HepG2 (cell line): ENCODE measurements at places on chromosomes 4 and X.

DNA sequence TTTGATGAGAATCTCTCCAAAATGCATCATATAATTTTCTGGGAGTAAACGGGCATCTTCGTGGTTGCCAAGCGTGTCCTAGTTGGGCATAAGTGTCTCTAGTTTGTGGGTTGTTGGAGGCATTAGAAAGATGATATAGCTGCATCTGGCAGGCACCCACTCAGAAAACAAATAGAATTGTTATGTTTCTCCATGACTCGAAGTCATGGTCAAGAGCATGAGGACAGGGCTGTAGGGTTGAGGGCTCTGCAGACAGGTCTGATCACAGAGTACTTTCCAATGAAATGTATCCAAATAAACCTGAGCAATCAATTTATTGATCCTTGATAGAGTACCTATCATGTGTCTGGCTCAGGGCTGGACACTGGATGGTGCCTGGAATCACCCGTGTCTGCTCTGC is 82.7 kb downstream of the SORCS2 start:
- no peak for DNase-seq

DNA sequence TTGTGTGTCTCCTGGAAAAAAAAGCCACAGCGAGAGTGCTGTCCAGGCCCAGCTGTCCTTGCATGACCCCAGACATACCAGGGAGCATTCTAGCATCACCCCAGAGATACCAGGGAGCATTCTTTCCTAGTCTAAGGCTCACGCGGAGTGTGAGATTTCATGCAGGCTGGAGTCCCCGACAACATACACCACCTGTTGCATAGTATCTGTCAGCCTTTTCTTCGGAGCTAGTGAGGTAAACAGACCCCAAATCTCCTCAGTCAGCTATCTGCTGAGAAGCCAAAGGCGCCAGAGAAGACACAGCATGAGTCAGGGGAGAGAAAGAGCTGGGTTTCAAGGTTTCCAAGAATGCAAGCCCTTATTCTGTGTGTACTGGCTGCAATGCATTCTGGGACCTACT is 23.1 kb upstream of the ZXDA start:
- DNase-seq: no peak

- no peak for DNase-seq
These were observed 44.6 kb downstream of the FGFBP1 start for GRCh38 chr4:15893962-15894361.

DNA sequence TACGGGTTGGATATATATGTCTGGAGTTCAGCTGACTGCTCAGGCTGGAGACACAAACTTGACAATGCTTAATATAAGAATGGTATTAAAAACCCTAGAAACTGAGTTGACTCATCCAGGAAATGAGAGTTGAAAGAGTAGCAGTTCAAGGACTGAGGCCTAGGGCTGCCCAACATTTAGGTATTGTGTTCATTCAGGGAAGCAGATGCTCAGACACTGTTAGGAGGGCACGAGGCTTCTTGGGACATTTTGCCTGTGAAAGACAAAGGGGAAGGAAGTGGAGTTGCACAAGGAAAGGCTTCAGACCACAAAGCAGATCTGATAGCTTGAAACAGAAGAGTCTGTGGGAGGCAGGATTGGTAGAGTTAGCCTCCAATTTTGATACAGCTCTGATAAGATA is 52.0 kb upstream of the HS3ST1 start:
- no peak for DNase-seq

- no peak for DNase-seq
These were observed 99.3 kb downstream of the TEX11 start for GRCh38 chrX:70808942-70809940.

DNA sequence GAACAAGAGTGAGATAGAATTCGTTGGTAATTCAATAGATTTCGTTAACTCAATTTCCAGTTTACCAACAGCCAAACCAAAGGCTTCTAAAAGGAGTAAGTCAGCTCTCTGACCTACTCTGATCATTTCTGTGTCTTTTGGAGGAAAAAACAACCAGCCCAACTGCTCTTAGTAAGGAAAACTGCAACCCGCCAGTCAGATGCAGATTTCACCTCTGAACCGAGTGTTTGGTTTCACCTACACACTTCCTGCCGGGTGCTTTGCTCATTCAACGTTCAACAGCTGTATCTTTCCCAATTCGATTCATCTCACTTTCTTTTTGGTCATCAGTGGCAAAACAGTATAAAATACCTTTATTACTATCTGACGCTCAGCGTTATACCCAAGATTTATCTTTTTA is 24.5 kb downstream of the TMSB4X start:
- DNase-seq: no peak

- no peak for DNase-seq
These were observed 81.0 kb upstream of the KLF3 start for GRCh38 chr4:38582889-38583470.

- no peak for DNase-seq
These were observed 42.0 kb upstream of the MTMR8 start for GRCh38 chrX:64437218-64437617.

DNA sequence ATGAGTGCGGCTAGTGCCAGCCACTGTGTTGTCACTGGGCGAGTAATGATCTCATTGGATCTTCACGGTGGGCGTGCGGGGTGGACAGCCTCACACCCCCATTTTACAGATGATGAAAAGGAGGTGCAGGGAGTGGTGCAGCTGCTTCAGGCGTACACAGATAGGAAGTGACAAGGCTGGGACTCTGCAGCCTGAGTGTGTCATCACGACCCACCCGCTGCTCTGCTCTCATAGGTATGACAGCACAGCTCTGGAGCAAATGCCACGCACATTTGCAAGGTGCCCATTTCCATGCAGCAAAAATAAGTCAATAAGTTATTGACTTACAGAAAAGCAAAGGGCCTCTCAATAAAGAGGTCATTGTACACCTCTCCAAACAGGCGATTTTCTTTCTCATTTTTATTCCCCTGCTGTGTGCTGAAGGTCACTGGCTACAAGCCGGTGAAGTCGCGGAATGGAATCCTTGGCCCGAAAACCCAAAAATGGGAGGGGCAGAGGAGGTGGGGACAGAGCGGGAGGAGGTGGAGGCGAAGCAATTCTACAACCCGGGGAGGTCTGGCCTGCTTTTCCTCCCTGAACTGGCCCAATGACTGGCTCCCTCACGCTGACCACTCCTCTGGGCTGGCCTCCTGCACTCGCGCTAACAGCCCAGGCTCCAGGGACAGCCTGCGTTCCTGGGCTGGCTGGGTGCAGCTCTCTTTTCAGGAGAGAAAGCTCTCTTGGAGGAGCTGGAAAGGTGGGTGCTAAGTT is at the start of gene SOD3:
Gene SOD3, plus strand, starts transcription at position 658 of the 750 bp plus-strand sequence. CDS start 3,949 bp downstream, outside the sequence.
- peak; percentile 18 for DNase-seq

- no peak for DNase-seq
These were observed 8.5 kb upstream of the PPEF1 start for GRCh38 chrX:18698737-18699650.

DNA sequence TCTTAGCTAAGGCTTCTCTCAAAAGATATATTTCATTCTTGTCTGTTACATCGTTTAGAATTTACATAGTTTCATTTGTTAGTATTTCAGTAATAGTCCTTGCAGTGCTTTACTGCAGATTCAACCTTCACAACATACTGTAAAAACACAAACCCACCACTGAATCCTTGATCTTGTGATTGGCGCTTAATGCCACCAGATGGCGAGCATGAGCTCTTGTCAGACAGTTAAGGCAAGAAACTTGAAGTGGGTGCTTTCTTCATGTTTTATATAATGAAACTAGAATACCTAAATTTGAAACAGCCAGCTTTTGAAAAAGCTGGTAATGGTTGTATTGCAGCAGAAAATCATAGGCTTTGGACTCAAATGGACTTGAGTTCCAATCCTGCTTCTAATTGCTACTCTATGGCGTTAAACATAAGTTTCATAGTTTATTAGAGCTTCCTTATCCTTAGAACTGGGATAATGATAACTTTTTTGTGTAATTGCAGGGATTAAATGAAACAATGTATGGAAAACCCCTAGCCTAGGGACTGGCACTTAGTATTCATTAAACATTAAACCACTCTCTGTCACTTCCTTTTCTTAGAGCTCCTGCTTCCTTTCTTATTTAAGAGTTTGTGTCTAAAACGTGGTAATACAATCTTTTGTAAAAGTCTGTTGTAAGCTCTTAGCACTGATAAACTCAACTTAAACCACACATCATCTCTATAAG is 95.1 kb downstream of the USP9X start:
- peak; percentile 39 for DNase-seq

DNA sequence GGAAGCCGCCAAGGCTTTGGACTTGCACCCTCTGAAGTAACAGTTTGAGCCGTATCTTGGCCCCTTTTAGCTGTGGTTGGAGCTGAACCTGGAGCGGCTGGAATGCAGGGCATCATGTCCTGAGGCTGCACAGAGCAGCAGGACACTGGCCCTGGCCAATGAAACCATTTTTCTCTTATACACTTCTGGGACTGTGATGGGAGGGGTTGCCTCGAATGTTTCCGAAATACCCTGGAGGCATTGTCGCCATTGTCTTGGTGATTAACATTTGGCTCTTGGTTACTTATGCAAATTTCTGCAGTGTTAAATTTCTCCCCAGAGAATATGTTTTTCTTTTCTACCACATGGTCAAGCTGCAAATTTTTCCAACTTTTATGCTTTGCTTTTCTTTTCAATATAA is 137.2 kb downstream of the MAGEC1 start:
- no peak for DNase-seq
